RPMI7951 (cell line): ENCODE measurements at places on chromosomes 3 and 15.

GRCh38 chr3:9784965-9785364 is 7.3 kb downstream of the TADA3 start:
- DNase-seq = no peak

GRCh38 chr15:60858511-60859070 is 370.5 kb downstream of the RORA start:
- no peak for DNase-seq

GRCh38 chr3:14461748-14462324 is 59.4 kb downstream of the SLC6A6 start:
- peak; percentile 47 for DNase-seq

GRCh38 chr3:53881691-53882593 is at the start of gene ACTR8:
Gene ACTR8, minus strand, starts transcription at chr3:53882152. Its CDS starts 51 bp downstream, at chr3:53882101.
- peak; percentile 83 for DNase-seq

DNA sequence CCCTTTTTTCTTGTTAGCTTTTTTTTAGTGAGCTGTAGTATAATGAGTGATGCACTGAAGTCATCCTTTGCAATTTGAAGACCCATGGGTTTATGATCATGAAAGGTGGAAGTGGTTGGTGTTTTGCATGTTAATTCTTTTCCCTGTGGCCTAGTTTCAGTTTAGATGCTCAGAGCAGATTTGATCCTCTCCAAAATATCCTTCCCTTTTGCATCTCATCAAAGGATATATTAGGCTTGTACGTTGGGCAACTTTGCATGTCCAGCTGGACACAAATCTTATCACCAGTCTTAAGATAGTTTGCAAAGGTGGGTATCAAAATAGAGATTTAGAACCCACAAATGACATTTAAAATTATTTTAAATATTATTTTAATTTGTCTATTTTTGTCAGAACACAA is 72.7 kb downstream of the MYRIP start:
- no peak for DNase-seq

GRCh38 chr3:185995352-185995751 is 57.5 kb upstream of the TRA2B start:
- DNase-seq = peak; percentile 25

- no peak for DNase-seq
These were observed 198.3 kb downstream of the OTOL1 start for GRCh38 chr3:161694682-161695564.

- no peak for DNase-seq
These were observed 126.5 kb upstream of the MITF start for GRCh38 chr3:69612791-69613190.

GRCh38 chr3:13574798-13575451 is 26.0 kb downstream of the FBLN2 start:
- peak; percentile 72 for DNase-seq

DNA sequence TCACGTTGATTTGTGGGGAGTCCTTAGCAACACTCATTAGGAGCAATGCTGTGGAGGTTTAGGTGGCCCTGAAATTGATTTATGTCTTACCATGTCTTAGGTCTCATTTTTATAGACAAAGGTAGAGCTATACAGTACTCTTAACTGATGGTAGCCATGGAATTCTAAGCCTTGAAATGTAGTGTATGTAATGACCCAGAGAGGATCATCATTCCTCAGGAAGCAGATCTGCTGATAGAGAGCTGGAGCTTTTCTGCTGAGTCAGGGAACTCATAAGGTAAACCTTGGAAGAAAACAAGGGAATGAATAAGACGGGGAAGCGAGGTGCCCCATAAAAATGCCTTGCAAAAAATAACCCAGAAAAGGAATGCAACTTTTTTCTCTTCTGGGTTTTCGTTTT is 34.0 kb upstream of the ZNF639 start:
- no peak for DNase-seq

- no peak for DNase-seq
These were observed 129.8 kb upstream of the CTDSPL start for GRCh38 chr3:37731895-37732294.

DNA sequence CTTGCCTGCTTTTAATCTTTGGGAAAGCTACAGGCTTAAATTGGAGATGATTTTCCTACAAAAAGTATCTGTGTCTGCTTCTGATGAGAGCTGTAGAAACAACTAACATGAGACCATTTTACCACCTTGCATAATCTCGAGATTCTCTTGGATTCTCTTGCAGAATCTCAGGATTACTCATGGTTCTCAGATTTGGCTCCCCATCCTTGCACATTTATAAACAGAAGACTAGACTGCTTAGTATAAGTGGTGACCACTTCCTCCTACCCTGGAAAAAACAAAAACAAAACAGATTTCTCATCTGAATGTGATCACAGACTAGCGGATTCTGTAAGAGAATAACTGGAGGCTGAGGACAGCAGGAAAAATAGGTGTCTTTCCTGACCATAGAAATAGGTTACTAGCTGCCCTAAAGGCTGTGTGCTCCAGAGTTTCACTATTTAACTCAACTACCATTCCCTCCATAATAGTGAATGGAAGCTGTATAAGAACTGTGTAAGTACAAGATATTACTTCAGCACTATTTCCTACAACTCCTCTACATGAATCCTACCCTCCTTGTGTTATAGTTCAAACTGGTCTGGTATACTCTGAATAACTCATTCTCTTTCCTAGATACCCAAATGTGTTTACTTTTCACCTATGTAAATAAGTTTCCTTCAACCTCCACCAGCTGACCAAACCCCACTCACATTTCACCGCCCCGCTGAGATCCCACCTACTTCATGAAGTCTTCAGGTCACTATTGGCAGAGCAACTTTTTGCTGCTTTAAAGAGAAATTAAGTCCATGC is 122.2 kb upstream of the C2CD4B start:
- DNase-seq = no peak

- DNase-seq = peak; percentile 41
These were observed 74.3 kb upstream of the VGLL4 start for GRCh38 chr3:11717768-11718636.

DNA sequence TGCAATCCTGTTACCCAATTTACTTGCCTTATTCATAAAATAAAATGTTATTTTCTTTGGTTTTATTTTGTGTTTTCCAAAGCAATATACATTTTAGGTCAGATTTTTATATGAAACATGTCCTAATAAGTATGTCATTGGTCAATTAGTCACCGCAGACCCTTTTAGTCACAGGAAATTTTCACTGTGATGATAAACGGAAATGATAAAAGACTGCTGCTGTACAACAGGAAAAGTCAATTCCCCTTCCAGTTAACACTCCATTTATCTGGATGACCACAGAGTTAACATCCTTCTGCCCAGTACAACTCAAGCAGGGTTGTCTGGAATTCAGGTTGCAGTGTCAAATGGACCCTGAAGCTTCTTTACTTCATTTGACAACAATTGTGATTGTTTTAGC is 175.2 kb downstream of the LSAMP start:
- DNase-seq = no peak
